ENCODE measurements at places on chromosomes 6 and 20.

DNA sequence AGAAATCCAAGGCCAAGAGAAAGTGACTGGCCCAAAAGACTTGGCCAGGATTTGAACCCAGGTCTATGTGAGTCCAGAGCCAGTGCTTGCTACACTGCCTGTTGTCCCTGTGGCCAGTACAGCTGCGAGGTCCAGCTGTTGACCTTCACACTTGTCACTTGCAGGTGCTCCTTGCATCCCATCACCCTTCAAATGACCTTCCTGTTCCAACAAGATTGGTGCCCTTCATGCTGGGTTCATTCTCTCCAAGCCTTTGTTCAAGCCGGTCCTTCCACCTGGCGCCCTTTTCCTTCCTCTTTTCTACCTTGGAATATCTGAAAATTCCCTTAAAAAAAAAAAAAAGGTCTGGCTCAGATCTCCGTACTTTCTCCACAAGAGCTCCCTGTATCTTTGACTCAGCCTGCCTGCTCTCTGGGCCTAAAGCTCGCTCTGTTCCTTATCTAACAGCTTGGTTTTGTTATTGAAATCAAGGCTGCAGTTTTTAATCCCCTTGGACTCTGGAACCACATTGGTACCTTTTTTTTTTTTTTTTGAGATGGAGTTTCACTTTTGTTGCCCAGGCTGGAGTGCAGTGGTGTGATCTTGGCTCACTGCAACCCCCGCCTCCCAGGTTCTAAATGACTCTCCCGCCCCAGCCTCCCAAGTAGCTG lies 22.2 kb upstream of the MRPS18A start:
- DNase-seq: no peak

GRCh38 chr20:60210779-60211617 lies 252.8 kb downstream of the CDH26 start:
- DNase-seq: peak; percentile 87

- DNase-seq: no peak
Measured at GRCh38 chr6:33211666-33212422, 3.5 kb downstream of the RING1 start.

- DNase-seq: no peak
Measured at GRCh38 chr6:88276331-88276730, 110.2 kb upstream of the CNR1 start.

DNA sequence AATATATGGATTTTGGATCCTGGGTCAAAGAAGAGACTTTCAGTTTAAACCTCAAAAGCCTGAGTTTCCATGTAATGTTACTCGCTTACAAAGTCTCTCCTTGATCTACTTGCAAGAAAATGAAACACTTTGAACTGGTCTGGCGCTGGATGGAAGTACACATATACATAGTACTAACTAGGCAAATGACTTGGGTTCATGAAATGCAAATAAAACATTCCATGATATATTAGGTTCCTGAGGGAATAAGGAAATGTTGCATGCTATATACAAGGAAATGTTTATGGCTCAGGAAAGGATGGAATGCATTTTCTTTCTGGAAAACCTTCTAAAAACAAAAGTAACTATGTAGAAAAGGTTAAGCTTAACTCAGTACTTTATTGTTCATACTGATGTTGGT lies 11.4 kb upstream of the TXLNB start:
- DNase-seq: no peak

DNA sequence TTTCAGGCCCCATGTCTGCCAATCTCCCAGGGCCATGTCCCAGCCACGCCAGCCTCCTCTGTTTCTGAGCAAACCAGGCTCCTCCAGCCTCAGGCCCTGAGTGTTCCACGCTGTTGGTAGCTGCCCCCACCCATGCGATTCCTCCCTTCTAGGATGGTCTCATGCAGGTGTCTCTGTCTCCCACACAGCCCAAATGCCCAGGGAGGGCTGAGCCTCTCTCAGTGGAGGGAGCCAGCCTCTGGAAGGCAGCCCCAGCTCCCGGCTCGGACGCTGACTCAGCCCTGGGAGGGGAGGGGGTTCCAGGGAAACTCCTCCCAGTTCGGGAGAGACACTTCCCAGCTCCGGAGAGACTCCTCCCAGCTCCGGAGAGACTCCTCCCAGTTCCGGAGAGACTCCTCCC lies 122.9 kb upstream of the AFDN start:
- DNase-seq: no peak

DNA sequence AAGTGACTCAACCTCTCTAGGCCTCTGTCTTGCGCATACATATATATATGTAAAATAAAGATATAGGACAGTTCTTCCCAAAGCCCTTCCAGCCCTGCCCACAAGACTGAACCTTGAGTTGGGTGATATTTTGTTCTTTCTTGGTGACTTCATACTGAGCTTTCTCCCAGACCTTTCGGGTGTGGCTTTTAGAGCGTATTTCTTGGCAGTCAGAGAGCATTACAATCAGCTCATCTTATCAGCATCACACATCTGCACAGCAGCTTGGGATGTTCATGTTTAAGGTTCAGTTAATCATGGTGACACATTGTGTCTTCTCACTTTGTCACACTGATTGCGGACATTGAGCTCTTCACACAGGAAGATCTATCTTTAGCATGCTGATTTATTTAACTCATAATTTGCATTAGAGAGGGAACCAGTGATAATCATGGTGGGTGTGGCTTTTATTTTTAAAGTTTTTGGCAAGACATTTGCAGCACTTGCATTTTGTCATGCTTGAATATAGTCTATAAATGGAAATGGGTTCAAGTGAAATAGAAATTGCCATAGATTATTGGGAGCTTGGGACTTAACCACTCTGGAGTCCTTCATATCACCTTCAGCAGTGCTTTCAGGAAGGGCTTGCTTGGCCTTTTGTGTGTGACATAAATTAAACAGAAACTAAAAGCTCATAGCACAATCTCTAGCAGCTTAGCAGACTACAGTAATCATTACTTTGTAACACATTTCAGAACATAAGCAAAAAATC lies 8.3 kb downstream of the KIF3B start:
- DNase-seq: peak; percentile 29

DNA sequence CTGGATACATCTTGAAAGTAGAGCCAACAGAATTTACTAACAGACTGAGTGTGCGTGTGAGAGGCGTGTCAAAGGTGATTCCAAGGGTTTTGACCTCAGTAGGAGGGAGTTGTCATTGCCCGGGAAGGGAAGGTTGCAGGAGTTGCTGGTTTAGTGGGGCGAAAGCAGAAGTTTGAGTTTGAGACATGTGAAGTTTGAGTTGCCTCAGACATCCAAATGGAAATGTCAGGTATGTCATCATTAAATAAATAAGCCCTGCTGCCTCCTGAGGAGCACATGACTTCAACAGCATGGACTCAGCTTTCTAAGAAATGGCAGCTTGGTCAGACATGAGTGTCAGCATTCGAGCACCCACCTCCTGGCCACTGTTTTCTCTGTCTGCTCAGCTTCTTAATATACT lies 26.6 kb upstream of the TGM2 start:
- DNase-seq: no peak

Measured in GM03348 (cell line).